ENCODE measurements at places on chromosomes 1 and 21.

GRCh38 chr1:186487163-186487562 is 26.2 kb upstream of the PDC start:
- no peak for DNase-seq

DNA sequence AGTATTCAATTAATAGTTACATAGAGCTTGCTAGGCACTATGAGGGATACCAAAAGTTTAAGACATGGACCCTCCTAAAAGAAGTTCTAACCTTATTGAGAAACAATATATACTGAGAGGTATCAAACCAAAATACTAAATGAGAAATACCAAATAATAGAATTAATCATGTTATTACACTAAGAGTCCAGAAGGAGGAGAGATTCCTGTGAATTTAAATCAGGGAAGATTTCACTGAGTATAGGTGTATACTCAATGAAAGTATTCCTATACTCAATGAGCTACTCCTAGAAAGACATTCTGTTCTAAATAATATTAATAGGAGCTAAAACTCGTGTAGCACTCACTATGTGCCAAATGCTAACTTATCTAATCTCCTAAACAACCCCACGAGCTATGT is 9.4 kb downstream of the CR1L start:
- DNase-seq: no peak

- DNase-seq: no peak
Observed at GRCh38 chr1:62090016-62090415, 104.6 kb upstream of the L1TD1 start.

- DNase-seq: no peak
Observed at GRCh38 chr1:153617663-153618062, 1.5 kb upstream of the S100A14 start.

- no peak for DNase-seq
Observed at GRCh38 chr1:6545276-6546112, 8.8 kb downstream of the NOL9 start.

- DNase-seq: no peak
Observed at GRCh38 chr1:25033828-25034705, 104.0 kb upstream of the RUNX3 start.

- peak; percentile 32 for DNase-seq
Observed at GRCh38 chr1:30756545-30757351, 826 bp downstream of the LAPTM5 start.

DNA sequence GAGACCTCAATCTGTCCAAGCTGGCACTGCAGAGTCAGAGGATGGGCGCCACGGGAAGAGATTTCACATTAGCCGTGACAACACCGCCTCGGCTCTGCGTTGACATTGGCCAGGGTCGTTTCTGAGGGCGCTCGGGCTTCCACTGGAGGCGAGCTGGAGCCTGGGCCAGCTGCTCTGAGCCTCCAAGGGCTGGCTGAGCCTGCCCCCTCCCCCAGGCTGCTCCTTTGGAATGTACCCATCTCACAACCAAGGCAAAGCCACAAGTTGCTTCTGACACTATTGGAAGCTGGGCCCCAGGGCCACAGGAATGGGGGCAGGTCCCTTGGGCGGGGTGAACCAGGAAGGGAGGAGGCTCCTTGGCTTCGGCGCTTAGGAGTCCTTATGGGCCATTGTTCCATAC is 12.7 kb downstream of the GPR3 start:
- DNase-seq: no peak

GRCh38 chr1:39622427-39622826 is 17.0 kb downstream of the HEYL start:
- no peak for DNase-seq

DNA sequence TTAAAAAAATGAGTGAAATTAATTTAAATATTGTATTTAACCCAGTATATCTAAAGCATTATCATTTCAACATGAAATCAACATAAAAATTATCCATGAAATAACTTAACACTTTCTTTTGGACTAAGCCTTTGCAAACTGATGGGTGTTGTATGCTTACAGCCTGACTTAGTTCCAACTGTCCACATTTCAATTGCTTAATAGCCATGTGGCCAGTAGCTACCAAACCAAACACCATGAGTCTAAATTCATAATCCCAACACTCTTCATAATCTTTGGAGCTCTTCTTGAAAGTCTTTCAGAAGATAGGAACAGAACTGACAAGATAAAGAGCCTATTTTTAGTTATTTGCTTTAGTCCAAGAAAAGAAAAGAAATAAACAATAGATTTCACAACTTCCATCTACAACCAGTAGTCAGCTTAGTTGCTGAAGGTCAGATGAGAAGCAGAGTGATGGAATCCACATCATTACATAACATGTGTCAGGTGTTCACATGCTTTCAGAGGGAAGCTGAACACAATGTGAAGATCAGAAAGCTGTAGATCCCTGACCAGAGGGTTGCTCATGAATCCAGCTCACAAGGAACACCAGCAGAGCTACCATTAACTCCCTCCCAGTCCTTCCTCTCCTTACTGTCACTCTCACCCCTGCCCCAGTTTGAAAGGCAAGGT is 144.0 kb upstream of the ZNF648 start:
- DNase-seq: no peak

DNA sequence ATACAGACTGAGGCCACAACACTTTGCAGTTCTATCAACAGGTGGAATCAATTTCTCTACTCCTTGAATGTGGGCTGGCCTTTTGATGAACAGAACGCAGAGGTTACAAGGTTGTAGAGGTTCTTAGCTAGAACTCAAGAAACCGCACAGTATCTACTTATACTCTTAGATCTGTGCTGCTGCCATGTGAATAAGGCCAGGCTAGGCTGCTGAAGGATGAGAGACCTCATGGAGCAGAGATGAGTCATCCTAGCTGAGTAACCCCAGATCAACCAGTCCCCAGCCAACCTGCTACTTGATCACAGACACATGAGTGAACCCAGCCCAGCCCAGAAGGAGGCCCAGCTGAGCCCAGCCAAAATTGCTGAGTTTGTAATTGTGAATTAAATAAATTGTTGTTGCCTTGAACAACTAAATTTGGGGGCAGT is 35.3 kb upstream of the BCAR3 start:
- no peak for DNase-seq

DNA sequence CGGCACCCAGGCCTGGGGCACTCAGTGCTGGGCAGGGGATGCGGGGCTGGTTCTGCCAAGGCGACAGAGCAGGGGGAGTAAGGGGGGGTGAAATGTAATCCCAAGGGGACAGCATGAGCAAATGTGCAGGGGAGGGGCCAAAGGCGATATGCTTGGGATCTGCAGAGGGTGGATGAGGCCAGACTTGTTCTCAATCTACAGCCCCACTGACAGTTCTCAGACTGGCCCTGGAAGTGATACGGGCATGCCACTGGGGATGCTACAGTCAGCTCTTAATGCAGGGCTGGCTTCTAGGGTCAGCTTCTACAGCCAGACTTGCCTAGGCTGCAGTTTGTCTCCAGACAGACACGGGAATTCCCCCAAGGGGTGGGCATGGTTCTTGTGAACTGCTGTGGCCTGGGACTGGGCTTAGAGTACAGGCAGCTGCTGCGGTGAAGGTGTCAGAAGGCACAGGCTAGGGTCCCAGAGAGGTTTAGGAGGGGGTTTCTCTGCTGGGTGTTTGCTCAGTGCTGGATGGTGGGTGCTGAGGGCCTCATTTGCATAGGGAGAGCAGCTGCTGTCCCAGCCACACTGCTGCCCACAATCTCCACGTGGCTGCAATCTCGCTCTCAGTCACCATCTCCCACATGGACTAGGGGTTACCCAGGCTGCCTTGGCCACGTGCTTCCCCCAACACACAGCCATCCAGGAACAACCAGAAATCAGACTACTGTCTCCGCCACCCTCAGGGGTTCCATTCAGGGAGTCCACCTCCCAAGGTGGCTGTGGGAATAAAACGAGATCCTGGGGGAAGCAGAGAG is 190.1 kb downstream of the HIVEP3 start:
- DNase-seq: no peak
